ENCODE measurements at places on chromosomes 7 and 10. TPM values are rescaled to one million over a fixed set of nuclear protein-coding genes. Genes with fewer than 3 reads are reported as not detected.

- no peak for DNase-seq
- H3K4me3 ChIP-seq = no peak overlapping the region
- no peaks in the 10 kb centered on the region for H3K27me3 ChIP-seq
- H3K27ac ChIP-seq = no peak overlapping the region
- no peaks in the 10 kb centered on the region for H3K36me3 ChIP-seq
Observed at GRCh38 chr7:17236171-17236570, 62.3 kb upstream of the AHR start.

Gene LFNG
- total RNA-seq = 4.9 TPM

Gene NANOS1
- 24.2 TPM for total RNA-seq

GRCh38 chr7:12839508-12840153, 152.2 kb downstream of the ARL4A start:
- no peak overlapping the region for H3K27ac ChIP-seq
- no peaks in the 10 kb centered on the region for H3K4me1 ChIP-seq
- H3K4me3 ChIP-seq = no peak overlapping the region
- no peaks in the 10 kb centered on the region for H3K27me3 ChIP-seq
- H3K36me3 ChIP-seq = no peaks in the 10 kb centered on the region
- no peak for DNase-seq

Gene ACTR3C
- 11.7 TPM for total RNA-seq

DNA sequence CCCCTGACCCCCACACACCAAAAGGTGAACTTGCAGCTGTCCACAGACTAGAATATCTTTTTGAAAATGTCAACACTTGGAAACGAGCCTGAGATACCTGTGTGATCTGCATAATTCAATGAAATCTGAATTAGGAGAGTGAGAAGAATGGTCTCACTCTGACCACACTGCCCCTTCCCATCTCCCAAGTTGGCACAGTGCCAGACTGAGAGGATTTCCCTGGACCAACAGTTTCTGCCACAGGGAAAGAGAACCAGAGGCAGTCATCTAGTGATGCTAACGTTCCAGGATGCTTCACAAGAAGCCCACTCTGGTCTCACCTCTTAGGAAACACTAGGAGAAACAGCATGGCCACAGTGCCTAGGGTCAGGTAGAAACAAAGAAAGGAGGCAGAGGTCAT, 479.0 kb downstream of the SDK1 start:
- no peak overlapping the region for H3K4me3 ChIP-seq
- H3K27ac ChIP-seq = no peak overlapping the region
- no peaks in the 10 kb centered on the region for H3K4me1 ChIP-seq
- DNase-seq = no peak
- no peaks in the 10 kb centered on the region for H3K36me3 ChIP-seq
- no peaks in the 10 kb centered on the region for H3K27me3 ChIP-seq

DNA sequence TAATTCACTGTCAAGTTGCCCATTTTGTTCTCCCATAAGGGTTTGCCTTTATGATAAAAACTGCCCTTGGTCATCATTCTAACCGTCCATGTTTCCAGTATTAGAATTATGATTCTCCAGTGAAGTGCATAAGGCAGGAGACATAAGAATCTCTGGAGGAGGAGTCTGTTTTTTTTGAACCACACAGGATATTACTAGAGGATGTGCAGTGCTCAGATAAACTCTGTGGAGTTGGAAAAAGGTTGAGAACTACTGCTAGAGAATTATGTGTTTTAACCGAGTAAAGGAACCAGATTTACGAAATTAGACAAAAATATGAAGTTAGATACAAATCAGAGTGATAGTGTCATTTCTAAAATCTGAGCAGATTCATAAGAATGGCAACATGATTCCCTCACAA, 40.5 kb downstream of the MDFIC start:
- H3K36me3 ChIP-seq = no peaks in the 10 kb centered on the region
- DNase-seq = no peak
- no peaks in the 10 kb centered on the region for H3K27me3 ChIP-seq
- H3K4me3 ChIP-seq = no peak overlapping the region
- no peaks in the 10 kb centered on the region for H3K4me1 ChIP-seq

- no peaks in the 10 kb centered on the region for H3K36me3 ChIP-seq
- DNase-seq = no peak
- H3K4me1 ChIP-seq = peaks cover 57% of the 10 kb centered on the region
- no peaks in the 10 kb centered on the region for H3K27me3 ChIP-seq
Observed at GRCh38 chr7:7922684-7923385, 45.8 kb upstream of the GLCCI1 start.

Gene ADD3
- 644 TPM for total RNA-seq

DNA sequence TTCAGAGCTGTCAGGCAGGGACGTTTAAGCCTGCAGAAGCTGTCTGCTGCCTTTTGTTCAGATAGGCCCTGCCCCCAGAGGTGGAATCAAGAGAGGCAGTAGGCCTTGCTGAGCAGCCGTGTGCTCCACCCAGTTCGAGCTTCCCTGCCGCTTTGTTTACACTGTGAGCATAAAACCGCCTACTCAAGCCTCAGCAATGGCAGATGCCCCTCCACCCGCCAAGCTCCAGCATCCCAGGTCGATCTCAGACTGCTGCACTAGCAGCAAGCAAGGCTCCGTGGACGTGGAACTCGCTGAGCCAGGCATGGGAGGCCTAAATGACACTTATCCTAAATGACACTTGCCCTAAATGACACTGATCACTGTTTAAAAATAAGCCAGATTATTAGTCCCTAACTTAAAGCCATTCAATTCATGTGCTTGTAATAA, 6.8 kb upstream of the ASB15 start:
- H3K36me3 ChIP-seq = no peaks in the 10 kb centered on the region
- H3K27ac ChIP-seq = no peak overlapping the region
- DNase-seq = no peak
- H3K4me3 ChIP-seq = no peak overlapping the region
- no peaks in the 10 kb centered on the region for H3K27me3 ChIP-seq

Gene GBX1
- not detected for total RNA-seq

DNA sequence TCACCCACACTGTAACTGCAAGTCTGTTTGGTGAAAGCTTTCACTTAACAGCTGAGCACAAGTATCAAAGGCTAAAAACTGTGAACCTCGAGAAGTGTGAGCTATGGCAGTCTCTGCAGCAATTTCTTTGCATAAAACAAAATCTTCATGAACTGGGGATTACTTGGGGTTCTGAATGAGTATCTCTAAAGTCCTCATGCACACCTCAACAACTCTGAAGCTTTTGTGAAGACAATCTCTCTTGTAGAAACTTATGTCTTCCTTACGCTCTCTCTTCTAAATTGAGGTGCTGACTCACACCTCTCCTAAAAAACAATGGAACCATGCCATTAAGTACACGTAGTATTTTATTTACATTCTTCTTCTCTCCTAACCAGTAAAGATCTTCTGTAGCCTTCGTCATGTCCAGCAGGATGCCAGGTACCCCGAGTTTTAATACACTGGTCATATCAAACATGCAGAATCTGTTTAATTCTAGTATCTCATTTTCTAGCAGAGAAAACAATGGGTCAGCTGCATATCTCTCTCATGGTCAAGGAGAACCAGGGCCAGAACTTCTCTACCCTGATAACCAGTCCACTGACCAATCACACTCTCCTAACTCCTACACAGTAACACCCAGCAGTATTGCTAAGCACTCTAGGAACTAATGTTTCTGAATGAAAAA, 76.9 kb downstream of the UBE2H start:
- no peak overlapping the region for H3K27ac ChIP-seq
- H3K36me3 ChIP-seq = peaks cover 7% of the 10 kb centered on the region
- no peak overlapping the region for H3K4me3 ChIP-seq
- no peaks in the 10 kb centered on the region for H3K27me3 ChIP-seq

Gene PALD1
- 15.6 TPM for total RNA-seq

Gene RGR
- total RNA-seq = 0.11 TPM

DNA sequence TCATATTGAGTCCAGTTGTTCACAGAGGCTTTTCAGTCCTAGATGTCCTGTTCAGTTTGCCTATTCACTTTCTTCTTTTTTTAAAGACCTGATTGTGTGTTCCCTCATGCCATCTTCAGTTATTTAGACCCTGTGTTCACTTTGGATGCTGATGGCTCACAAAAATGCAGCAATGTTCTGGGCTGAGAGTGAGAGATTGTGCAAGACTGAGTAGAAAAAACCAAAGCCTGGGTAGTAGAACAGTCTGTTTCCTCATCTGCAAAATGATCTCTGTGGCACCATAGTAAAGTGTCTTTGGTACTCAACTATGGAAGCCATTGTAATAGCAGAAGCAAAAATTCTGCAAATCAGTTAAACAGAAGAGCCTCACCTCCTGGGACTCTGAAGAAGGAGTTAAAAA, 43.2 kb downstream of the AKR1B1 start:
- DNase-seq = no peak
- no peaks in the 10 kb centered on the region for H3K27me3 ChIP-seq
- no peaks in the 10 kb centered on the region for H3K36me3 ChIP-seq

DNA sequence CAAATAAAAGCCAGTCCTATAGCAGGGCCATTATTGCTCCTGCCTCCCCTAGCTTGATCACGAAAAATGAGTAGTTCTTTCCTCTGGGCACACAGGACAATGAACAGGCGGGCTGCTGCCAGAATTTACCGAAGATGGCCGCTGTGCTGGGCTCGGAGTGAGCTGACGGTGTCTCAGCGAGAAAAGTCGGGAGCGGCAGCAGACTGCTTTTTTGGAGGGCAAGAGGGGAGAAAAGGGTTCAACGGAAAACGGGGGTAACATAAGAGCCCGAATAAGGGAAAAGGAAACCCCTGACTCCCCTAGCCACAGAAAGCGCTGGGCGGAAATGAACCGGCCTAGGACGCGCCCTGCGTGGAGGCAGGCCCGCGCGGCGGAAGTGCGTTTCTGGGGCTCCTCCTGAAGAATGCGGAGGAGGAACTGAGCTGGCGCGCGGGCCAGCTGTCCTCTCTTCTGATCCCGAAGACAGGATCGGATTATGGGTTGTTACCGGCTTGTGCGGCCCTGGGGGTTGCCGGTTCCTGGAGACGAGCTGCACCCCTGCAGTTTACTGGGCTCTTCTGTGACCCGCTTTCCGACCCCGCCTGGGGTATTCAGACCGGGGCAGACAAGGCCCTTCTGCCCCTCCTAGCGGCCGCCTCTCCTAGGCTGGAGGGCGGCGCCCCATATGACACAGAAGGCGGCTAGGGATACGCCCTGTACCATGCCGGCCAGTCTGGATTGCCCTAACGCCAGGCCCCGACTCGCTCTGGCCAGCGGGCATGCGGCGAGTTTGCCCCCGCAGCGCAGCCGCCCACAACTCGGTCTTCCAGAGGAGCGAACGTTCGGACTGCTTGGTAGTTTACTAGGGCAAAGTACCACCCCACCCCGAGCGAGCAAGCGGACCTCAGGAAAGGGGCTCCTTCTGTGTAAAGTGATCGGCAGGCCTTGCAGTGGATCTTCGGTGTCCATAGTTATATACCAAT, 30.1 kb upstream of the KMT2E start:
- no peaks in the 10 kb centered on the region for H3K36me3 ChIP-seq
- no peaks in the 10 kb centered on the region for H3K27me3 ChIP-seq
- peak overlapping the region; percentile 70 for H3K4me3 ChIP-seq
- DNase-seq = peak; percentile 88
- H3K27ac ChIP-seq = peak overlapping the region; percentile 97

DNA sequence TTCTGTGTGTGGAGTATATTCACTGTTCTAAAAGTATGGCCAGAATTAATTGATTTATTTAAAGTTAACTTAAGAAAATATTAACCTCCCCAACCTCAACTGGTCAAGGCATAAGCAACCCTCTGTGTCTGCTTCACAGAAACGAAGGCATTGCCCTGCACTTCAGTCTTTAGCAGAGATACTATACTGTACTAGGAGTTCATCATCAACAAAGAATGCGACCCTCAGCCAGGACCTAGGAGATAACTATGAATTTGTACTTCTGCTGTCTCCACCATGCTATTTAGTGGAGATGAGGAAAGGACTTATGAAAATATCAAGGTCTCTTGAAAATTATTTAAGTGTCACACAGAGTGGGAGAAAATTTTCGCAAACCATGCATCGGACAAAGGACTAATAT, 35.7 kb upstream of the SEMA3D start:
- no peaks in the 10 kb centered on the region for H3K36me3 ChIP-seq
- H3K4me1 ChIP-seq = no peaks in the 10 kb centered on the region

GRCh38 chr10:97828721-97829120, 20.9 kb upstream of the GOLGA7B start:
- H3K4me3 ChIP-seq = no peak overlapping the region
- no peaks in the 10 kb centered on the region for H3K27me3 ChIP-seq
- no peak overlapping the region for H3K27ac ChIP-seq
- no peak for DNase-seq
- H3K4me1 ChIP-seq = peaks cover 37% of the 10 kb centered on the region

GRCh38 chr7:2100278-2101208, 132.2 kb downstream of the MAD1L1 start:
- no peak overlapping the region for H3K27ac ChIP-seq
- H3K36me3 ChIP-seq = no peaks in the 10 kb centered on the region
- no peaks in the 10 kb centered on the region for H3K27me3 ChIP-seq
- peaks cover 23% of the 10 kb centered on the region for H3K4me1 ChIP-seq

- H3K36me3 ChIP-seq = no peaks in the 10 kb centered on the region
- no peak for DNase-seq
- H3K4me3 ChIP-seq = no peak overlapping the region
Observed at GRCh38 chr10:4136121-4136520, 351.1 kb upstream of the KLF6 start.

Gene ASIC3
- 1.5 TPM for total RNA-seq

Gene GJD4
- total RNA-seq = not detected

DNA sequence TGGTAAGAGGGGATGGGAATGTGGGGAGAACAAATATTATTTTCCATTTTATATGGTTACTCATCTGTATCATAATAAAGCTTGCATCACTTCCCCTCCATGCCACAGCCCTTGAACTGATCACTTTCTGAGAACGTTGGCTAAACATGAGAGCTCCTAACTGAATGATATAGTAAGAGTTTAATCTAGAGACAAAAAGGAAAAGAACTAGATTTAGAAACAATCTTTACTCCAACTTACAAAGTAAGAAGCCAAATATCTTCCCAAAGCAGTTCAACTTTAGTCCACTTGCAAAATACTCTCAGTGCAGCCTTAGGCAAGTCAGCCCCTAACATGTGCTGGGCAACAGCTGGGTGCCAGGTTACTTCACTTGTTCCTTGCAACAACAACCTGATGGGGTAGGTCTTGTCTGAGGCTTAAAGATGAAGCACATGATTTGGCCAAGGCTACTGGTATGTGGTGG, 20.3 kb downstream of the SMURF1 start:
- H3K36me3 ChIP-seq = no peaks in the 10 kb centered on the region
- H3K4me1 ChIP-seq = peaks cover 22% of the 10 kb centered on the region
- H3K27me3 ChIP-seq = no peaks in the 10 kb centered on the region
- DNase-seq = no peak
- no peak overlapping the region for H3K4me3 ChIP-seq

DNA sequence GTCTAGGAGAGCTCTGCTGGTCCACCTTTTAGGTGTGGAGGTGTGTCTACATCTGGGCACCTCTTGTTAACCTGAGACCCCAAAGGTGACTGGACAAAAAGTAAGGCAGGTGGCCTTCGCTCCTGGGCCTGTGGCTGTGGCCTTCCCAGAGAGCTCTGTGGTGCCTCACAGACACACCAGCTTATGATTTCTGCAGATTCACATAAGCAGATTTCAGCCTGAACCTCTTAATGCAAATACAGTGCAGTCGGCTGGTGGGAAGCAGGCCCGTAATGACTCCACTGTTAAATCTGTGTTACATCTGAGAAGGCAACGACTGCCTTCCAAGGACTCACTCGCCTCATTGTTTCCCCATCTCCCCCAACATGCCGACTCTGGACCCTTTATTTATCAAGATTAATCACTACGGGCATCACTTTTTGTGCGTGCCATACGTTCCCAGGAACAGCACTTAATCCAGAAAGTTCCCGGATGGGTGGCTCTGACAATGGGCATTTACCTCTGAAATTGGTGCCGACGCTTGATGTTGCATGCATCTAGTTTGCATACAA, 119.8 kb downstream of the EBF3 start:
- DNase-seq = no peak
- no peaks in the 10 kb centered on the region for H3K4me1 ChIP-seq
- H3K4me3 ChIP-seq = no peak overlapping the region
- no peaks in the 10 kb centered on the region for H3K36me3 ChIP-seq
- no peaks in the 10 kb centered on the region for H3K27me3 ChIP-seq

- H3K27ac ChIP-seq = no peak overlapping the region
- H3K4me3 ChIP-seq = no peak overlapping the region
- no peaks in the 10 kb centered on the region for H3K4me1 ChIP-seq
Observed at GRCh38 chr7:95929710-95930280, 157.4 kb downstream of the DYNC1I1 start.
